KG1 (cell line): ENCODE measurements at places on chromosomes 12 and 14.

DNA sequence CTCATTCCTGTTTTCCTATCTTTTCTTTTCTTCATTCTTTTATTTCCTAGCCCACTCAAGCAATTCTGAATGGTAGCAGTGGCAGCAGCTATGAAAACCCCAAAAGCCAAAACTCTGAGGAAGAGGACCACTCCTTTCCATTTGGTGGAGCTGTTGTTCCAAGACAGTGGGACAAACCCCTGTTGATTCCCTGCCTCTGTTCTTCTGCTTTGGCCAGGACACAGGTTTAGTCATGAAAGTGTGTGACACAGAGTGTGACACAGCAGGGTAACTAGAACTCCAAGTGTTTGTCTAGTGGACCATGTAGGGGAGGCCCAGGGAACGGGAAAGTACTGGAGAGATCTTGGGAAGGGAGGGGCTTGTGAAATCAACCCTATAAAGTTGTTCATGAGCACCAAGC lies 71.1 kb downstream of the PTCSC3 start:
- DNase-seq = no peak

GRCh38 chr14:32940711-32941667 lies 2.3 kb downstream of the NPAS3 start:
- no peak for DNase-seq

DNA sequence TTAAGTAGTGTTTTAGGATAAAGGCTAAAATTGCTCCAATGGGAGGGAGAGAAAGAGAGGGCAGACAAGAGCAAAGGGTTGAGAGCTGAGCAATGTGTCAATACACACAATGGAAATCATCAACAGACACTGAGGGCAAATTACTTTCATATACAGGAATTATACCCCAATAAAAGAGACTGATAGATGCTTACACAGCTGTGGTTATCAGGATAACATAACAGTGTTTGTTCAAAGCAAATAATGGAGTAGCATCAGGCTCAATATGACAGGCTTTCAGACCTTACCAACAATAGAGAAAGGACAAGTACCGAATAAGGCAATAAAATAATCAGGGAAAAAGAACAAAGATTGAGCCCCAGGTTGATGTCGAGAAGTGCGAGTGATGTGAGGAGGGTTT lies 53.4 kb upstream of the DIO2 start:
- DNase-seq = no peak

GRCh38 chr12:89372584-89373370 lies 20.5 kb upstream of the DUSP6 start:
- DNase-seq = no peak

DNA sequence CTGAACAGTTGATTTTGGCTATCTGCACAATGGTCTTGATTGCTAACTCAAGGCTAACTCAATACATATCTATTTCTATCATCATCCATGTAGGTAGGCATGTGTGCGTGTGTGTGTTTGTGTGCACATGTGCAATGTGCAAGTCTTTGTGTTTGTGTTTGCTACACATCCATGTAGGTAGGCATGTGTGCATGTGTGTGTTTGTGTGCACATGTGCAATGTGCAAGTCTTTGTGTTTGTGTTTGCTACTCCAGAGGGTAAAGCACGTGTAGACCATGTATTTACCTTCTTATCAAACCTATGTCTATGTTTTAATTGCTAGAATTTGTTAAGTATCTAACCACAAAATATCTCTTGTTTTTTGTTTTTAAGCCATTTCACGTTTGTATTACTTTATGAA lies 962.6 kb downstream of the LRFN5 start:
- DNase-seq = no peak

DNA sequence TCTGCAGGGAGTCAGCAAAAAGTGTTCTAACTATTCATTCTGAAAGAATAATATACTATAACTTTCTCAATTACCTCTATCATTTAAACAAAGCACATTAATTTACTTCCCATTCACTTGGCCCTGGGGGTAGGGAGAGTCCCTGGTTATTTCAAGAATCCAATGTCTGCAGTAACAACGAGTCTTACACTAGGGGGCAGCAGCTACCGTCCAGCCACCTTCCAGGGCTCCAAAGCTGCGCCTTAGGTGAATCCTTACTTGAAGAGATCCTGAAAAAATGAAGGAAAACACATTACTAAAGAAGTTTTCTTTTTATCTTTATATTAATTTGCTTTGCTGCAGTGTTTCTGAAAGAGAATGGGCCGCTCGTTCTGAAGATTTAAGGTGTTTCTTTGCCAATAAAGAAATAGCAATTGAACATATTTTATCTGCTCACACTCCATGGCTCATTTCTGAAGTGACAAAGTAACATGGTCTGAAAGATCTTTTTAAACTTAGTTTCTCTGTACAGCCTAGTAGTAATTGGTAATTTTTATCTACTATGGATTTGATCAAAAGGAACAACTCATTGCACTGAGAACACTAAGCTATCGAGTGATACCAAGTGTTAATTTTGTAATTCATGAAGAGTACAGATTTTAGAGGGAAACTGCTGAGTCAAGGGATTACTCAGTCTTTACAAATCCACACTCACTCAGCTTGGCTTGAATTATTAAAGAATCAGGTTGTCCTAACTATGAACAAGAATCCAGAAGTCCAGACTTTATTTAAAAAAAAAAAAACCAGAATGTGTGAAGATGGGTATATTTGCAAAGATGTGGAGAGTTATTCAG lies 27.6 kb downstream of the BHLHE41 start:
- peak; percentile 86 for DNase-seq

DNA sequence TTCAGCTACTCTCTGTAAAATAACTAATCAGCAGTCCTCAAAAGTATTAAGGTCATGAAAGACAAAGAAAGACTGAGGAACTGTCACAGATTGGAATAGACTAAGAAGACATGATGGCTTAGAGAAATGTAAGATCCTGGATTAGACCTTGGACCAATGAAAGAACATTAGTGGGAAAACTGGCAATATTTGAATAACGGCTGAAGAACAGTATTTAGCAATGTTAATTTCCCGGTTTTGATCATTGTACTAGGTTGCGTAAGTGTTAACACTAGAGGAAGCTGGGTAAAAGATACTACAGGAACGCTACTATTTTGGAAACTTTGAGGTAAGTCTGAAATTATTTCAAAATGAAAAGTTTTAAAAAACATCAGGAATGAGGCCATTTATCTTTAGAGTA lies 98.8 kb upstream of the RESF1 start:
- DNase-seq = no peak
